ENCODE measurements at places on chromosomes 7 and 10. TPM values are rescaled to one million over a fixed set of nuclear protein-coding genes. Genes with fewer than 3 reads are reported as not detected.
A peak's percentile ranks its signal among the peaks of the same experiment; 100 is the strongest.

ACTL6B gene
- total RNA-seq = not detected

DNA sequence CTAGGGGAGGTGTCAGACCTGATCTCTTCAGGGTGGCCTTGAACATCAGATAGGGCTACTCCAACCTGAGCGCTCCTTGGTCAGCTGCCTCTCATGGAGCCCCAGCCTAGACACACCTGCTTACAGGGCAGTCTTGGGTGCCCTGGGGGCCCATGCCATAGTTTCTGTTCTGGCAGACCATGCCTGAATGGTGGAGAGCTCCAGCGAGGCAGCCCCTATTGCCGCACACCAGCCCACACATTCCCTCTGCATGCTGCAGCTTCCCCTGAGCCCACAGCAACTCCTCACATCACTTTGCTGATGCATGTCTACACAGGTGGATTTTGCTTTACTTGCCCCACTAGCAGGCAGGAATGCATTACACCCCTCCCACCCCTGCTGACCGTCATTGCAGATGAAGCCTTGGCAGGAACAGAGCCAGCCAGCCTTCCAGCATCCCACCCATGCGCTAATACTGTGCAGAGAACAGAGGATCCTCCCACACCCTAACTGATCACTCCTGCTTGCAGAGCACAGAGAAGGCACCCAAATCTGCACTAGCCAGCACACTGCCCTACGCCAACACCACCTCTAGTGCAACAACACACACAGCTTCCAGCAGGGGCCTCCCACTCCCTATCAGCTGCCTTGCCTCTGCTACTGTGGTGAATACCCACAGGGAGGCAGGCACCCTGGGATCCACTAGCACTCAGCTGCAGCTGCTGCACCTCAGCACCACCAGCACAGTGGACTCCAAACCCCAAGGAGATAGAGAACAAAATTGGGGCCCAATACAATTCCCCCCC lies 43.0 kb upstream of the GRM3 start:
- no peak for DNase-seq

ABCB1 gene
- total RNA-seq = 0.81 TPM

DNA sequence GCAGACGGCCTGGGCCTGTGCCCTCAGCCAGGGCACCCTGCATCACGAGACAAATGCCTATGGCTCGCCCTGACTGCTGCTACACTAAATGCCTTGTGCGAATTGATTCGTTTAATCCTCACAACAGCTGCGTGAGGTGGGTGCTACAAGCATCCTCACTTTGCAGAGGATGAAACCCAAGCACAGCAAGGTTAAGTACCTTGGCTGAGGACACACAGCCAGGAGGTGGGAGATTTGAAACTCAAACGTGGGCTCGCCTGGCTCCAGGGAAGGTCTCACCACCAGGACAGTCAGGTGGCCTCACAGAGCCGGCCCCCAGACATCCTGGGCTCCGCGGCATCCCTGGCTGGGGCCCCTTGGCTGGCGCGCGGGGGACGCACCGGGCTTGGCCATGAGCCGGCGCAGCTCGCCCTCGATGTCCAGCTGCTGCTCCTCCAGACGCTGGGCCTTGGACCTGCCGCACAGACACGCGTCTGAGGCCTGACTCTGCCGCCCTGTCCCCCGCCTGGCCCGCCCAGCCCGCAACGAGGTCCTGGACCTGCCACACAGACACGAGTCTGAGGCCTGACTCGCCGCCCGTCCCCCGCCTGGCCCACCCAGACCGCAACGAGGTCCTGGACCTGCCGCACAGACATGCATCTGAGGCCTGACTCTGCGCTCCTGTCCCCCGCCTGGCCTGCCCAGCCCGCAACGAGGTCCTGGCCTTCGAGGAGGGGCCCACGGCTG lies 22.0 kb downstream of the MICALL2 start:
- no peak for DNase-seq

- DNase-seq = peak; percentile 59
Observed at GRCh38 chr7:26200038-26200443, 505 bp downstream of the HNRNPA2B1 start.

GRCh38 chr10:117439243-117439912 lies 64.1 kb upstream of the PDZD8 start:
- DNase-seq = peak; percentile 95

DNA sequence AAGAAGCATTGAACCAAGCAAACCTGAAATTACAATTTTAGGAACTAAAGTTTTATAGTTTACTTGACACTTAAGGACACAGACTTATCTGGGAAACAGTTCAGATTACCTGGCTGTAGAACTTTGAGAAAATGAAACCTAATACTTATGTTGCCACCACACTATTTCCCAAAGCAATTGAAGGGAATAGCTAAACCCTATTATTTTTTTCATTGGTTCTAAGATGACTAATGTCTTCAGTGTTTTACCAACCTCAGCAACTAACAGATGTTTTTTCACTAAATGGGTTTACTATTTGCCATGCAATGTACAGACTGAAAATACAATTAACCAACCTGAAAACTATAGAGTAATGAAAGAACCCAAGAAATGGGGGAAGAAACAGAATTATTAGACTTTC lies 689.6 kb downstream of the SORCS1 start:
- DNase-seq = no peak

VWC2 gene
- total RNA-seq = not detected

DNA sequence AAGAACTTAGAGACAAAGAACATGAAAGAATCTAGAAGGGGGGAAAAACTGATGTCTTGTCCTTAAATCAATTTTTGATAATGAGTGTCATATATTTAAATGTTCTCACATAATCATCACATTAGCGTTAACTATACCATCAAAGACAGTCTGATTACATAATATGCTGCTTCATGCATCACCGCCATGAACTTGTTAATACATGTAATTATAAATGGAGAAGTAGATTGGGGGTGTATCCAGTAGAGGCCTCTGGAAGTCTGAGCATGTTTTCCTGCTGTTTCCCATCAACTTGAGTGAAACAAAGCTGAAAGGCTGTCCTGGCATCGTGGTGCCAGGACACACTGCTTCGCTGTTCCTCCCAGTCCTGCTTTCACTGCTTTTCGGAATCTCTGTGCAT lies 48.2 kb downstream of the PRLHR start:
- no peak for DNase-seq

- peak; percentile 74 for DNase-seq
Observed at GRCh38 chr7:112481833-112482670, 1.3 kb downstream of the LSMEM1 start.

- DNase-seq = no peak
Observed at GRCh38 chr10:10332786-10333185, 684.9 kb upstream of the CELF2 start.

FZD8 gene
- total RNA-seq = 0.74 TPM

- DNase-seq = no peak
Observed at GRCh38 chr10:47195274-47195885, 104.6 kb upstream of the GDF10 start.

TBXAS1 gene
- not detected for total RNA-seq

GALNT17 gene
- total RNA-seq = 0.03 TPM
